ENCODE measurements at places on chromosomes 2 and 18.

- no peaks in the 10 kb centered on the region for H3K4me1 ChIP-seq
- H3K4me3 ChIP-seq = no peak overlapping the region
- no peak for DNase-seq
- H3K27me3 ChIP-seq = peaks cover 4% of the 10 kb centered on the region
Measured at GRCh38 chr2:235592430-235592829, 98.6 kb downstream of the AGAP1 start.

- no peaks in the 10 kb centered on the region for H3K36me3 ChIP-seq
- H3K27me3 ChIP-seq = no peaks in the 10 kb centered on the region
- H3K4me1 ChIP-seq = no peaks in the 10 kb centered on the region
- no peak overlapping the region for H3K27ac ChIP-seq
- DNase-seq = no peak
Measured at GRCh38 chr18:28512357-28512756, 335.4 kb upstream of the CDH2 start.

GRCh38 chr2:37550190-37550589 lies 121.3 kb downstream of the CDC42EP3 start:
- H3K4me1 ChIP-seq = peaks cover 23% of the 10 kb centered on the region
- no peak for DNase-seq
- no peak overlapping the region for H3K4me3 ChIP-seq

DNA sequence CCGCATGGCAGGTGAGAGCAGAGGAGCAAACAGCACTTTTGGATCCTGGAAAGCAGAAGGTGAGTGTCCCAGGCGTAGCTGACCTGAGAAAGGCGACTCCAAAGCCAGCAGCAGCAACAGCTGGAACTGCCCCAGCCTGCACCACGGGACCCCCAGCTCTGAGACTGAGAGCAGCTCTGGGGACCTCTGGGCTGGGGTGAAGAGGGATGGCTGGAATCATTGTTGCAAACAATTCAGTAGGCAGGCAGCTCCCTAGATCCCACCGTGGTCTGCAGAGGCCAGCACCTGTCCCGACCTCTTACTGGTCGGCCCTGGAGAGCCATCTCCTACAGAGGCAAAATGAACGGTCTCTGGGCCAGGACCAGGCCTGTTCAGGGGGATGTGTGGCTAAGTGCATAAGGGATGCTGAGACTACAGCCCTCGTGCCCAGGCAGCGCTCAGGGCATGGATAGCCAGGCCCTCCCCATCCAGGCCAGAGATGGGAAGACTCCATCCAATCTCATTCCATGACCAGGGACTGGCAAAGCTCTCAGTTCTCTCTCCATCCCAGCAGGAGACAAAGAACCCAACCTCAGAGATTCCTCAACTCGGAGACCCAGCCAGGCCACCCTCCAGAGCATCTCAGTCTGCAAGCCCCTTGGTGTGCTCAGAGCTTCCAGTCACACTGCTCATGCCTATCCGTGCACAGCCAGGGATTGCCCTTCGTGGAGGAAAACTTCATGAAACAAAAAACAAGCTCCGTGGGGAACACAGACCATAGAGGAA lies 38.2 kb upstream of the ALPP start:
- no peak overlapping the region for H3K4me3 ChIP-seq
- H3K36me3 ChIP-seq = no peaks in the 10 kb centered on the region
- H3K27me3 ChIP-seq = no peaks in the 10 kb centered on the region
- DNase-seq = no peak

- H3K27me3 ChIP-seq = no peaks in the 10 kb centered on the region
- H3K4me3 ChIP-seq = peak overlapping the region; percentile 73
- H3K27ac ChIP-seq = peak overlapping the region; percentile 93
- H3K4me1 ChIP-seq = peaks cover 33% of the 10 kb centered on the region
Measured at GRCh38 chr2:85439986-85440385, 21.5 kb downstream of the SH2D6 start.
